Calu3 (cell line): ENCODE measurements at places on chromosomes 12 and 14. TPM values are rescaled to one million over a fixed set of nuclear protein-coding genes. Genes with fewer than 3 reads are reported as not detected.

AICDA gene
- total RNA-seq = not detected in 2 replicates

RTL1 gene
- 0.12 and 0.24 TPM in 2 replicates for total RNA-seq

DNA sequence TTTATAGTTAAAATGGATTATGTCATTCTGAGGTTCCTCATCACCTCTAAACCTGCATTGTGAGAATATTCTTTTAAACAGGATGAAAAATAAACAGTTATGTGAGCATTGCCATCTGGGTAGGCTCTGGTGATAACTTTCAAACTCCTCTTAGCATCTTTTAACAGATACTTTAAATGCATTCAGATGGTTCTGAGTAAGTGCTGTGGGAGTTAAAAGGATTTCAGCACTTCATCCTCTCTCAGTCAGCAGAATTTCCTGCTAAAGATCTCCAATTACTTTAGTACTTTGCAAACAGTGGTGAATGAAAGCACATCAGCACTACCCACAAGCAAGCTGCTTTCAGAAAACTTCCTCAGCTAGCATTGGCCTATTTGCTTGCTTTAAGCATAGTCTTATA is 59.3 kb upstream of the TMTC1 start:
- H3K36me3 ChIP-seq = no peaks in the 10 kb centered on the region
- no peak overlapping the region for H3K4me3 ChIP-seq
- DNase-seq = no peak

OVCH1 gene
- not detected in 2 replicates for total RNA-seq

- no peak for DNase-seq
- no peaks in the 10 kb centered on the region for H3K4me1 ChIP-seq
- H3K4me3 ChIP-seq = no peak overlapping the region
Observed at GRCh38 chr12:96255077-96255476, 60.9 kb downstream of the ELK3 start.
